GM23248 (cell line): ENCODE measurements at places on chromosomes 6 and 20. TPM values are rescaled to one million over a fixed set of nuclear protein-coding genes. Genes with fewer than 3 reads are reported as not detected.

GRCh38 chr20:46581391-46581790, 30.9 kb upstream of the OCSTAMP start:
- DNase-seq: no peak

DNA sequence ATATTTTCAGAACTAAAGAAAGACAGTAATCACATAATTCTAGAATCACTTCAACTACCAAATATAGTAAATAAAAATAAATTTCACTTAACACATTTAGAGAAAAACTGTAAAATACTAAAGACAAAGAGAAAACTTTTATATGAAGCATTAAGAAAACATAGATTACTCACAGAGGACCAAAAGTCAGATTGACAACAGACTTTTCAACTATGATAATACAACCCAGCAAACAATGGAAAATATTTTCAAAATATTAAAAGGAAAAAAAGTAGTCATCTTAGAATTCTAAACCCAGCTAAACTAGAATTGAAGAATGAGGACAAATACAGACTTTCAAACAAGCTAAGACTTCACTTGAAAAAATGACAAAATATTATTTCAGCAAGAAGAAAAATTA, 164.8 kb upstream of the ARID1B start:
- no peak for DNase-seq

DNA sequence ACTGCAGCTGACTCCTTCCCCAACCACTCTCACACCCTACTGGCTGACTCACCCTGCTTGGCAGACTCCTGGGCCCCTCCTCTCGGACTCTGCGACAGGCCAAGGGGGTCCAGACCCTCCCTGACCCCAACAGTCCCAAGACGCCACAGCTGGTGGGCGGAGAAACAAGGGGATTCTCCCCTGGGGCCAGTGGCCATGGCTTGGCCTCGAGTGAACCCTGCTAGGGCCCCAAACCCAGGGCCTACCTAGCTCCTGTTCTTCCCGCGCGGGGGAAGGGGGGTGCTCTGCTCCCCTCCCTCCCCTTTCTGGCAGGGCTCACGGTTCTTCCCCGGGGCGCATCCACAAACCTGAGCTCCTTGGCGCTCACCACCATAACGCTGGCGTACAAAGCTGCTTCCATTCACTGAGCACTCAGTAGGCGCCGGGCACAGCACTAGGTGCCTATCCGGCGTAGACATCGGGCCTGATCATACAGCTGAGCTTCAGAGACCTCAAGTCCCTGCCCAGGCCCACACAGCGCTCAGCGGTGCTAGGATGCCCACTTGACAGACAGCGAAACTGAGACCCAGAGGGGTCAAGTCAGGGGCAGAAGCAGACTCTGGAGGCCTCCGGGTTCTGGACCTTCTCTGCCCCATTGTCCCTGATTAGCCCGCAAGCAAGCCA, 597 bp downstream of the ADA start:
- peak; percentile 18 for DNase-seq

- DNase-seq: peak; percentile 66
Observed at GRCh38 chr6:158793432-158793831, 25.7 kb downstream of the EZR start.

GRCh38 chr6:85347812-85348211, 102.1 kb upstream of the NT5E start:
- peak; percentile 23 for DNase-seq

- no peak for DNase-seq
Observed at GRCh38 chr6:135382182-135382628, 115.3 kb downstream of the AHI1 start.

The MTFR2 gene
- 2.5 and 3.1 TPM in 2 replicates for polyA plus RNA-seq

The ARHGAP40 gene
- not detected in 2 replicates for polyA plus RNA-seq

The CBLN4 gene
- not detected in 2 replicates for polyA plus RNA-seq

The HMGCLL1 gene
- not detected in 2 replicates for polyA plus RNA-seq

The RSPH3 gene
- polyA plus RNA-seq: 14.6 and 15.1 TPM in 2 replicates

The MYH7B gene
- polyA plus RNA-seq: 0.13 and 0.49 TPM in 2 replicates
